ENCODE measurements at places on chromosomes 3 and 15. TPM values are rescaled to one million over a fixed set of nuclear protein-coding genes. Genes with fewer than 3 reads are reported as not detected.
A peak's percentile ranks its signal among the peaks of the same experiment; 100 is the strongest.

The GASK1A gene
- 3.9 TPM for total RNA-seq

DNA sequence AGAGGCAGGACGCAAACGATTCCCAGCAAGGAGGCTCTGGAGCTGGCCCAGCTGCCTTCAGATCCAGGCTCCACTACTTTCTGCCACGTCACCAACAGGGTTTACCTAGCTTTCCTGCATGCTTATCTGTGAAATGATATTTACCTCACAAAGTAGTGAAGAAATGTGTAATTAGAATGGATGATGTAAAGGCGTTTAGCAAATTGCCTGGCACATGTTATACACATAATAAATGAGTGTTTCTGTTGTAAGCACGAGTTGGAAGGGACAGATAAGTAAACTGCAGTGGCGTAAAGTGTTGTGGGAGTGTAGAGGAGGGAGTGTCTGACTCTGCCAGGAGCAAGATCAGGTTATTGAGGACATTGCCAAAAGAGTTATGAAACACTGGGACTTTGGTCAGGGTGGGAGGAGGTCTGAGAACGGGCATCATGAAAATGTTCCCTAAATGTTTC is 3.5 kb upstream of the CHAC1 start:
- no peaks in the 10 kb centered on the region for H3K36me3 ChIP-seq
- peak overlapping the region; percentile 48 for H3K27ac ChIP-seq
- DNase-seq: no peak
- H3K4me3 ChIP-seq: no peak overlapping the region

GRCh38 chr3:106529738-106530137 is 660.9 kb upstream of the CBLB start:
- H3K27me3 ChIP-seq: no peaks in the 10 kb centered on the region
- no peak overlapping the region for H3K27ac ChIP-seq
- no peaks in the 10 kb centered on the region for H3K4me1 ChIP-seq
- DNase-seq: no peak
- H3K4me3 ChIP-seq: no peak overlapping the region

GRCh38 chr3:127015282-127016042 is 32.5 kb downstream of the PLXNA1 start:
- no peak for DNase-seq
- H3K36me3 ChIP-seq: peaks cover 64% of the 10 kb centered on the region
- H3K27ac ChIP-seq: no peak overlapping the region
- H3K27me3 ChIP-seq: no peaks in the 10 kb centered on the region
- H3K4me3 ChIP-seq: no peak overlapping the region

The EPHA3 gene
- 5.1 TPM for total RNA-seq
